ENCODE measurements at places on chromosomes 16 and 17.

DNA sequence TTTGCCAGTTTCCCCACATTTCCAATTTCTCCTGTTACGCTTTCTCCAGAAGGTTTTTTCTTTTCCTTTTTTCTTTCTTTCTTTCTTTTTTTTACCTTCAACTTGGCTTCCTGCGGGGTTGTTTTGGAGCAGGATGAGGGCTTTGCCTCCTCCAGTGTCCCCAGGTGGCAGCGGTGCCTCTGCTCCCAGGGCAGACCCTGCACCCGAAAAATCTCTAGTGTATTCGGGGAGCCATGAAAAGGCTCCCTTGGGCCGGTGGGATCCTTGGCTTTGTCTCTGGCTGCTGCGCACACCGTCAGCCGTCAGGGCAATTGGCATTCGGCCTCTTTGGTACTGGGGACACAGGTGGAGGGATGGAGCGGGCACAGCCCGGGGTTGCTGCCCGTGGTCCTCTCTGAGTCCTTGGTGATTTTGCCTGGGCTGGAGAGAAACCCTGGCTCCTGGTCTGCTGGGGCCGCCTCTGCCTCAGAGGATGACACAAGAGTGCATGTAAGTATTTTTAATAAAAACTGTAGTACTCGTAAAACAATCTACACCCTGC is 846 bp downstream of the ITGB3 start:
- DNase-seq, result no peak

DNA sequence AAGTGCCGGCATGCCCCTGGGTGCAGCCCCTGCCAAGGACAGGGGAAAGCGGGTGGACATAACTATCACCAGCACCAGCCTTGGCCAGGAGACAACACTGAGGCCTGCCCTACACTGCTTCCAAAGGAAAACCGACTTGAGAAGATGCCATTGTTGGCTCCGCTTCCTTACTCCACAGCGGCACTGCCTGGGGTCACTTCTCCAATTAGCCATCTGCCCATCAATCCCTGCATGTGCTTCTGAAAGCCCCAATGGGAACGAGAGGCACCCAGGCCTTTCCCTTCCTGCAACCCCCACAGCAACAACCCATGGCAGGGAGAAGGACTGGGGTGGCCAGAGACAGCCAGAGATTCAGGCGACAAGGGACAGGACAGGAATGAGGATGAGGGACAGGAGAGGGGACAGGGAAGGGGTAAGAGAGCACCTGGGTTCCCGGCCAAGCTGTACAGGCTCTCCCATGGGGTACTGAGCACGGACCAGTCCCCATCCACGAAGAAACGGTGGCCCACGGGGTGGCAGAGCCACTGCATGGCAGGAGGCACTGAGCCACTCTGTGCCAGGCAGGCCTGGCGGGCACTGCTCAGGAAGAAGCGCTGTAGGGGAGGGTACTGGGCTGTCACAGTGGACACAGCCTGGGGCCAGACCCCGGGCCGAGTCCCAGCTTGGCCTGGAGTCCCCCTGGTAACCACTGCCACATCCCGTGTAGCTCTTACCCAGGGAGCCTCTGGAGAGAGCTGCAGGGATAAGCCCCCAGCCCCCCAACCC is 21.2 kb downstream of the SREBF1 start:
- no peak for DNase-seq

DNA sequence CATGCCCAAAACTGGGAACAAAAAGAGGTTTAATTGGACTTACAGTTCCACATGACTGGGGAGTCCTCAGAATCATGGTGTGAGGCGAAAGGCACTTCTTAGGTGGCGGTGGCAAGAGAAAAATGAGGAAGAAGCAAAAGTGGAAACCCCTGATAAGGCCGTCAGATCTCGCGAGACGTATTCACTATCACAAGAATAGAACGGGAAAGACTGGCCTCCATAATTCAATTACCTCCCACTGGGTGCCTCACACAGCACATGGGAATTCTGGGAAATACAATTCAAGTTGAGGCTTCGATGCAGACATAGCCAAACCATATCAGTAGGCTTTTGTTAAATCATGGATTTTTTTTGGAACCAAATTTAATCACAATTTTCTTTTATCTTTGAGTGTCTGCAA is 24.4 kb downstream of the RBL2 start:
- DNase-seq, result no peak

- no peak for DNase-seq
These were observed 13.9 kb downstream of the KIAA0513 start for GRCh38 chr16:85041219-85042166.

DNA sequence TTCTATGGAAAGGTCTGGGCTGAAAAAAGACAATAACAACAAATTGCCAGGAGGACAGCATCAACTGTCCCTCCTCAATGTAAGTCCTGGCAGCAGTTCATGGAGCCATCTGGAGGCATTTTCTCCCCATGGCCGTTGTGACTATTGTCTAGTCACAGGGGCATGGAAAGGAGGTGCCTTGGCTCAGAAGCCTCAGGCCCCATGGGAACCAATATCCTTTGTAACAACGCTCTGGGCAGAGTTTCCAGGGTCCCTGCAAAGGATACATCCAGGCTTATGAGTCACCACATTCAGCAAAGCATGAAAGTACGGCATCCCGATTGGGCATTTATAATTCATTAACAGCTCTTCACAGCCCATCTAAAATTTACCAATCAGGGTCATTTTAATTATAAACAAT is 85.2 kb downstream of the GLG1 start:
- DNase-seq, result no peak

GRCh38 chr16:50160495-50161164 is 7.5 kb downstream of the TENT4B start:
- DNase-seq, result no peak

DNA sequence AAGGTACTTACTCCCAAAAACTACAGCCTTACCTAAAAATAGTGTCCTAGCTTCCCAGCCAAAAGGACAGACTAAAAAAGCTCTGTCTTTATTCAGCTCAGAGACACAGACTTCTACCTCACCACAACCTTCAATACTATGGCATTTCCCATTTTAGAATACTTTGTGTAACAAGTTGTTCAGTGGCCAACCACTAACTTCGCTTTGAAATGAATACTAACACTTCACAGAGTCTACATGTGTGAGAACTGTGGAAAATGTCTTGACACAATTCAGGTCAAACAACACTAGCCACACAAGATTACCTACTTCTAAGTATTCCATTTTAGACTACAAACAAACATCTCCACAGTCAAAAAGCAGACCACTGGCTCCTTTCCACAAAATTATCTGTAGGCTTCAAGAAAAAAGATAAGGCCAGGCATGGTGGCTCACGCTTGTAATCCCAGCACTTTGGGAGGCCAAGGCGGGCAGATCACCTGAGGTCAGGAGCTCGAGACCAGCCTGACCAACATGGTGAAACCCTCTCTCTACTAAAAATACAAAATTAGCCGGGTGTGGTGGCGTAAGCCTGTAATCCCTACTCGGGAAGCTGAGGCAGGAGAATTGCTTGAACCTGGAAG is 3.2 kb downstream of the HELZ start:
- DNase-seq, result no peak

- DNase-seq, result no peak
These were observed 20.9 kb upstream of the PYY start for GRCh38 chr17:43974382-43975266.

DNA sequence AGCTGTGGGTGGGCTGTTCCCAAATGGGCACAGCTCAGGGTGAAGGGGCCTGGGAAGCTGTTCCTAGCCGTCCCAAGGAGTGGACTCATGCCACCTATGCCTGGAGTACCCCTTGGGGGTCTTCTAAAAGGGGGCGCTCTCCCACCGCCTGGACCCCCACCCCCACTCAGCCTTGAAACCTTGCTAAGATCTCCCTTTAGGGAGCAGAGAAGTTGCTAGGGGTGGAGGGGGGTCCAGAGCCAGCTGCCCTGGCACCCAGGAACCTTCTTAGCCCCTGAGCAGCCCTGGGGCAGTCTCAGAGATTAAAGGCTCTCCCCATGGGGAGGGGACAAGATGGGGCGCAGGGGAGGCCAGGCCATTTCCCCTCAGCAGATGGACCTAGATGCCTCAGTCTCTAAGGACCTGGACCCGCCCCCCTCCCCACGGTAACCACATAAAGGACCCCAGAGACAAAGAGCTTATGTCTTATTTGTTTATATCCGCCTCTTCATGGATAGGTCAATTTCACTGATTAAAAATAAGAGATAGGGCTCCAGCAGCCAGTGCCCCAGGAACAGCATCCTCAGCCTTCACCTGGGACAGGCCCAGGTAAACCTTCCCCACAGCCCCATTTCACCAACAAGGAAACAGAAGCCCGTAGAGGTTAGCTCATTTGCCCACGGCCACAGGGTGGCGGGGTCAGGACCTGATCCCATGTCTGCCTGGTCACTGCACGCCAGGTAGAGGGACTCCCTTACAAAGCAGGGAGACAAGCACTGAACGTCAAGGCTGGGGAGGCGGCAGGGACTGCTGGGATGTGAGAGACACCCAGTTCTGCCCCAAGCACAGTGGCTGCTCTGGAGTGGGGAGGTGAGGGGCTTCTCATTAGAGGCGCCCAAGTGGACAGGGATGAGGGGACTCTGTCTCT is 3.4 kb downstream of the MTSS2 start:
- no peak for DNase-seq

- no peak for DNase-seq
These were observed 56.6 kb downstream of the LYRM1 start for GRCh38 chr16:20957153-20957552.

GRCh38 chr17:30413109-30413508 is 34.4 kb downstream of the CPD start:
- no peak for DNase-seq

- DNase-seq, result no peak
These were observed 28.0 kb downstream of the GRB7 start for GRCh38 chr17:39765766-39766165.

DNA sequence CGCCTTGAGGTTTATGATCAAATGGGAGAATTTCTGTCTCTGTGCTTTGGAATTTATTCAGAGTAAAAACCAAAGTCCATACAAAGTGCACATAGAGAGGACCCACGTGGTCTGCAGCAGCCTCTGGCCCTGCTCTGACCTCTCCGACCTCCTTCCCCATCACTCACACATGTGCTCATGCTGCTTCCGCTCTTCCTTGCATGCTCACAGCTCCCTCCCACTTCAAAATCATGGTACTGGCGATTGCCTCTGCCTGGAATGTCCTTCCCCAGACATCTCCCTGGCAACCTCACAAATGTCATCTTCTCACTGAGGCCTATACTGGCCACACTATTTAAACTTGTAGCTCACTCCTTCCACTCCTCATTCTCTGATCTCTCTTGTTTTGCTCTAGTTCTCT is 418.0 kb downstream of the CA10 start:
- DNase-seq, result no peak
